ENCODE measurements at places on chromosomes 6 and 20. TPM values are rescaled to one million over a fixed set of nuclear protein-coding genes. Genes with fewer than 3 reads are reported as not detected.

- no peaks in the 10 kb centered on the region for H3K4me1 ChIP-seq
- no peak for DNase-seq
- no peaks in the 10 kb centered on the region for H3K27me3 ChIP-seq
Observed at GRCh38 chr20:3755814-3756480, 11.6 kb downstream of the ADISSP start.

SGK1 gene
- 20.8 TPM for total RNA-seq

DNA sequence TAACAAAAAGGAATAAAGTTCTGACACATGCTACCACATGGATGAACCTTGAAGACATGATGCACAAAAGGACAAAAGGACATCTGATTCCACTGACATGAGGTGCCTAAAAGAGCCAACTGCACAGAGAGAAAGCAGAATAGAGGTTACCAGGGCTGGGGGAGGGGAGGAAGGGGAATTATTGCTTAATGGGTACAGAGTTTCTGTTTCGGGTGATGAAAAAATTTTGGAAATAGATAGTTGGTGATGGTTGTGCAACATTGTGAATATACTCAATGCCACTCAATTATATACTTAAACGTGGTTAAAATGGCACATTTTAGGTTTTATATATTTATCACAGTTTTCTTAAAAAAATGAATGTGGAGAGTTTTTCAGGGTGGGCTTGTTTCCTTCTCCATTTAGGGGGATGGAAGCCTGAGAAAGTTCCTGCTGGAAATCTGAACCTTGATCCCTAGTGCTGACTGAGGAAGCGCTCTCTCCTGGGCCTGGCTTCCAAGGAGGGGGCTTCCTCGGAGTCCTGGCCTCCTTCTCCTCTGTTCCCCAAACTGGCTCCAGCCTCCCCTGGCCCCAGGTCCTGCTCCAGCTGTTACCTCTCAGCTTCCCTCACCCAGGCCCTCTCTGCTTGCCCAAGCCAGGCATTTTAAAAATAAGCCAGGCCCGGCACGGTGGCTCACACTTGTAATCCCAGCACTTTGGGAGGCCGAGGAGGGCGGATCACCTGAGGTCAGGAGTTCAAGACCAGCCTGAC lies 79.2 kb downstream of the NOL4L start:
- H3K4me1 ChIP-seq = no peaks in the 10 kb centered on the region
- no peaks in the 10 kb centered on the region for H3K27me3 ChIP-seq
- H3K27ac ChIP-seq = no peak overlapping the region

DNA sequence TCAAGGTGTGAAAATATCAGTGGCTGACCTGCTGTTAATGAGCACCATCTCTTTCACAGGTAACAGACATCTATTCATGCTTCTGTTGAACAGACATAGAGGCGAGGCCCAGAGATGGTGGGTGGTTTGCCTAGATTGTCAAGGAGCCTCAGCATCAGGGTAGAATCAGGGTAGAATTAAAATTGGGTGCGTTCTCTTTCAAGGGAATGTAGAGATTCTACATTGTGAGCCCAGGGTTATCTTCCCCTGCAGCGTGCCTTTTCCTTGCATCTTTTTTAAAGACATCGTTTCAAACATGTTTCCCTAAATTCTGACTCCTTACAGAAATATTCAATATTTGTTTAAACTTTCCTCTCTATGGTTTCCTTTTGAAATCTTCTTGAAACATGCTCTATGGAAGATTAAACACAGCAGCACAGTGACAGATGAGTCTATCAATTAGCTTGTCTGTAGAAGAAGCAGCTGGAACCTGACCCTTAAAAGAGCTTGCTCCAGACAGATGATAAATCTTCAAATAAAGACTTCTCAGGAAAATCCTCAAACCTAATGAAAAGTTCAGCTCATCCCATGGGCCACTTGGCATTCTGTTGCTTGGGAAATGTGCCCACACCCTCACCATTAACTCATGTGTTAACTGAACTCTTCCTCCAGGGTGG lies 119.8 kb downstream of the IPCEF1 start:
- H3K27me3 ChIP-seq = no peaks in the 10 kb centered on the region
- peaks cover 10% of the 10 kb centered on the region for H3K4me1 ChIP-seq
- no peak overlapping the region for H3K4me3 ChIP-seq
- no peaks in the 10 kb centered on the region for H3K36me3 ChIP-seq

SLPI gene
- total RNA-seq = 273 TPM

GRCh38 chr20:63137851-63138415 lies 78.0 kb downstream of the YTHDF1 start:
- no peak overlapping the region for H3K27ac ChIP-seq
- H3K27me3 ChIP-seq = peaks cover 37% of the 10 kb centered on the region
- no peak overlapping the region for H3K4me3 ChIP-seq
- peaks cover 10% of the 10 kb centered on the region for H3K4me1 ChIP-seq
- DNase-seq = no peak
- no peaks in the 10 kb centered on the region for H3K36me3 ChIP-seq

HRH3 gene
- total RNA-seq = not detected

- H3K27me3 ChIP-seq = no peaks in the 10 kb centered on the region
- DNase-seq = peak; percentile 17
- no peaks in the 10 kb centered on the region for H3K36me3 ChIP-seq
- H3K4me1 ChIP-seq = no peaks in the 10 kb centered on the region
Observed at GRCh38 chr20:16472045-16472872, 101.0 kb downstream of the KIF16B start.

GRCh38 chr6:33050014-33050810 lies 23.2 kb downstream of the HLA-DPA1 start:
- no peaks in the 10 kb centered on the region for H3K36me3 ChIP-seq
- no peaks in the 10 kb centered on the region for H3K4me1 ChIP-seq
- no peak for DNase-seq
- H3K27me3 ChIP-seq = peaks cover 100% of the 10 kb centered on the region

DNA sequence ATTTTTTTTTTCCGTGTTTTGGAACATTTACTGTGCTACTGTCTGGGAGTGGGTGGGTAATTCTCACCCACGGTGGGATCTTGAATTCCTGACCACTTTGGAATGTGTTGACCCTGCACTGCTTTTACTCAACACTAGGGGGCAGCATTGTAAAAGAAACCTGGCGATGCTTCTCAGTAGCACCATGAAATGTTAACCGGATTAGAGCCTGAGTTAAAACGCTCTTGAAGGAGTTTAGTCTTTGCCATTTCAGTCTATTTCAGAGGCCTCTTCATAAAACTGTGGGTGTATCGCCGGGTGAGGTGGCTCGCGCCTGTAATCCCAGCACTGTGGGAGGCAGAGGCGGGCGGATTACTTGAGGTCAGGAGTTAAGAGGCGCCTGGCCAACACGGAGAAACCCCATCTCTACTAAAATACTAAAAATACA lies 114.4 kb upstream of the PRND start:
- H3K36me3 ChIP-seq = no peaks in the 10 kb centered on the region
- no peak overlapping the region for H3K27ac ChIP-seq
- H3K4me1 ChIP-seq = peaks cover 2% of the 10 kb centered on the region
- H3K4me3 ChIP-seq = no peak overlapping the region
- no peaks in the 10 kb centered on the region for H3K27me3 ChIP-seq

GRCh38 chr6:42236030-42236429 lies 18.4 kb upstream of the MRPS10 start:
- H3K27ac ChIP-seq = no peak overlapping the region
- no peak for DNase-seq
- H3K4me3 ChIP-seq = no peak overlapping the region
- H3K36me3 ChIP-seq = peaks cover 69% of the 10 kb centered on the region
- no peaks in the 10 kb centered on the region for H3K27me3 ChIP-seq

THEMIS gene
- total RNA-seq = not detected

- DNase-seq = peak; percentile 28
- H3K36me3 ChIP-seq = no peaks in the 10 kb centered on the region
- peaks cover 7% of the 10 kb centered on the region for H3K27me3 ChIP-seq
- peaks cover 10% of the 10 kb centered on the region for H3K4me1 ChIP-seq
Observed at GRCh38 chr6:379410-380181, 12.0 kb upstream of the IRF4 start.

- H3K4me3 ChIP-seq = no peak overlapping the region
- DNase-seq = no peak
- H3K27ac ChIP-seq = no peak overlapping the region
Observed at GRCh38 chr6:138800377-138801150, 4.7 kb downstream of the ECT2L start.

GRCh38 chr6:55675941-55676340 lies 96.9 kb upstream of the HMGCLL1 start:
- no peaks in the 10 kb centered on the region for H3K27me3 ChIP-seq
- no peak overlapping the region for H3K4me3 ChIP-seq
- H3K4me1 ChIP-seq = peaks cover 5% of the 10 kb centered on the region
- DNase-seq = no peak

DNA sequence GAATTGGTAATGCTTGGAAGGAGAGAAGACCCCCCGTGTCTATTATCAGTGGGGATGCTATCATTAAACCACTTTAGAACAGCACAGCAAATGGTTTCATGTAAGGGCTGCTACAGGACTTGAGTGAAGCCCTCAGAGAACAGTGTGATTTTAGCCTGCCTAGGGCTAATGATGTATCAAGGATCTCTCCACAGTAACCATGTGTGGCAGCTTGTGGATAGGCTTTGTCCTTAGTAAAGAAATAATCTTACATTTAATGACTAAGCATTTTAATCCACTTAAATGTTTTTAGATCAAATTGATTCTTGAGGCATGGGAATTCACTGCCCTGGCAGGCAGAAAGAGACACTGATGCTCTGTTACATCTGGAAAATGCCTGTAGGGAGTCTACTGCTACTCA lies 495.1 kb downstream of the NKAIN2 start:
- H3K4me1 ChIP-seq = peaks cover 6% of the 10 kb centered on the region
- no peak overlapping the region for H3K4me3 ChIP-seq
- H3K27me3 ChIP-seq = no peaks in the 10 kb centered on the region

DNA sequence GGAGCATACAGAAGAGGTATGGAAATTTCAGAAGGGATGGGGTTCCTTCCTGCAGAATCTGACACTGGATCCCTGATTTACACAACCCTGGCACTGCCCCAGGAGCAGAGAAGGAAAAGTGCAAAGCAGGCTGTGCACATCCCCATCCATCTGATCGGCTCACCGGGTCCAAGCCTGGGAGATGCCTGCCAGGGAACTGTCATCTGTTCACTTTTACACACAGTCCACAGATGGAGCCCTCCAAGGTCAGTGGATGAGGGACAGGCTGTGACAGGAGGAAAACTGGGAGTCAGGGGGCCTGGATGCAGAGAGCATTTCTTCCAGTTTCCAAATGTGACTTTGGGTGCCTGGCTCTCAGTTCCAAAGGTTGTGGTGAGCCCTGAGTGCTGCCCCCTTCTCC lies 11.0 kb upstream of the SYNDIG1 start:
- no peak for DNase-seq
- no peak overlapping the region for H3K4me3 ChIP-seq
- no peaks in the 10 kb centered on the region for H3K36me3 ChIP-seq
- H3K27ac ChIP-seq = no peak overlapping the region

DNA sequence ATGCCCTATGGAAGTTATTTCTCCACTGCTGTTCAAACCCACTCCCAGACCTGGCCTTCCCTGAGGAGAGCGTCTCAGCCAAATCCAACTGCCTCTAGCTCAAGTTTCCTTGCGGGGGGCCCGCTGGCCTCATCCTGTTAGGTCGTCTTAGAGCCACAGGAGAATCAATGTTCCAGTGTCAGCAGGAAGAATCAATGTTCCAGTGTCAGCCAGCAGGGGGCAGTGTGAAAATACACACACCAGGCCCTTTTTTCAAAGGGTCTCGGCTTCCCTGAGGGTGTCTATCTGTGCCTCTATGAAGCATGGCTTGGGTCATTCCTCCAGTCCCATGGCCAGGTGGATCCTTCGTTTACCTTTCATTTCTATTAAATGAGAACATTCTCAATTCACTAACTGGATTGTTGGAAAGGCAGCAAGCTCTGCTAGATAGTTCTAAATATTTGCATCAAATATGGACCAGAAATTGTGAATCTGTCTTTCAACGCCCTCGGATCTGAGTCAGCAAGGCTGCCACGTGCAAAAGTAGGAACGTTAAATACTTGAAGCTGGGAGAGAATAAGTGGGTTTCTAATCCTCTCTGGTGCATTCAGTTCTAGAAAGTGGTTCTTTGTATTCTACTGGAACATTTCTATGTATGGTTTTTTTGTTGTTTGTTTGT lies 19.2 kb downstream of the PRND start:
- H3K4me1 ChIP-seq = no peaks in the 10 kb centered on the region
- no peaks in the 10 kb centered on the region for H3K36me3 ChIP-seq
- H3K27ac ChIP-seq = no peak overlapping the region
- H3K4me3 ChIP-seq = no peak overlapping the region

DNA sequence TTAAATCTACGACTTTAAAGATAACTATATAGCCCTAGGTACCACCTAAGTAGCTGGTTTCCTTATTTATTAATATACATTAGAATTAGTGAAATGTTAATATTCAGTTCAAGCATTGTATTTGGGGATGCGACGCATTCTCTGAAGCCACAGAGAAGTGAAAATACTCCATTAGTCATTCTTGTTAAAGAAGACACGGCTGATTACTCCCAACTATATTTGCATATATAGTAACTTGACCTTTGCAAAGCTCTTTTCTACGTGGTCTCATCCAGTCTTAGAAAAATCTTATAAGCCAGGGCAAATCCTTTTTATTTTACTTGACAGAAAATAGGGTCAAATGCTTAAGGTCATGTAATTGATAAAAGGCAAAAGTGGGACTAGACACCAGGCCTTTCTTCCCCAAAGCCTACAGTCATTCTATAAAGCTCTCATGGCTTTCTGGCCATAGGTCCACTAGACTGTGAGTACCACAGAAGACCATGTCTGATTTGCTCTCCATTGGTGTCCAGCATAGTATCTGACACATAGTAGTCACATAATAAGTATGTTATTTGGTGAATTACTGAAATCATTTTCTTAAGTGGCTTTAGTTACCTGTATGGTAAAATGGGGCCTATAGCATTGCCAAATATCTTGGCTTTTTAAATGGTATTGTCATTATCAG lies 11.3 kb downstream of the ZHX3 start:
- DNase-seq = no peak
- H3K27ac ChIP-seq = no peak overlapping the region
- H3K4me3 ChIP-seq = no peak overlapping the region
- H3K27me3 ChIP-seq = no peaks in the 10 kb centered on the region

GRCh38 chr6:126107475-126108166 lies 121.3 kb downstream of the TRMT11 start:
- H3K4me3 ChIP-seq = no peak overlapping the region
- H3K36me3 ChIP-seq = peaks cover 8% of the 10 kb centered on the region
- DNase-seq = no peak
- H3K27me3 ChIP-seq = no peaks in the 10 kb centered on the region
- no peak overlapping the region for H3K27ac ChIP-seq

SSTR4 gene
- total RNA-seq = not detected

GRCh38 chr6:90086517-90086916 lies 192.2 kb downstream of the GJA10 start:
- H3K27me3 ChIP-seq = no peaks in the 10 kb centered on the region
- peak overlapping the region; percentile 99 for H3K27ac ChIP-seq
- H3K4me1 ChIP-seq = peaks cover 35% of the 10 kb centered on the region
- DNase-seq = peak; percentile 89
- peaks cover 6% of the 10 kb centered on the region for H3K36me3 ChIP-seq
- peak overlapping the region; percentile 54 for H3K4me3 ChIP-seq

DNA sequence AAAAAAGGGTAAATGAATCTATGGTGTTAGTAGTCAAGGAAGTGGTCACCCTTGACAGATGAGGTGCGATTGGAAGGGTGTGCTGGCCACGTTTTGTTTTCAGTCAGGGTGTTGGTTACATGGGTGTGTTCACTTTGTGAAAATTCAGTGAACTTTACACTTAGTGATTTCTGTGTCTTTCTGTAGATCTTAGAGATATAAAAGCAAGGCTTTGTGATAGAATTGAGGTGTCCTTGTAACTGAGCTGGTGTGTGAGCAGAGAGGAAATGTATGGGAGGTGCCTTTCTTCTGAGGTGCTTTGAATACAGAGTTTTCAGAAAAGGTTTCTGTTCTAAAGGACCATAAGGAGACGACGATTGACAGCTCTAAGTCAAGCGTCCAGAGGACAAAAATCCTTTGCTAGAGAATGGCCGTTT lies 90.5 kb downstream of the SAMD3 start:
- no peaks in the 10 kb centered on the region for H3K36me3 ChIP-seq
- H3K4me1 ChIP-seq = no peaks in the 10 kb centered on the region
- H3K27me3 ChIP-seq = no peaks in the 10 kb centered on the region
- no peak for DNase-seq

Measured in MCF 10A (cell line).